CD14-positive monocyte (primary cell): ENCODE measurements at places on chromosomes 1 and 21.

DNA sequence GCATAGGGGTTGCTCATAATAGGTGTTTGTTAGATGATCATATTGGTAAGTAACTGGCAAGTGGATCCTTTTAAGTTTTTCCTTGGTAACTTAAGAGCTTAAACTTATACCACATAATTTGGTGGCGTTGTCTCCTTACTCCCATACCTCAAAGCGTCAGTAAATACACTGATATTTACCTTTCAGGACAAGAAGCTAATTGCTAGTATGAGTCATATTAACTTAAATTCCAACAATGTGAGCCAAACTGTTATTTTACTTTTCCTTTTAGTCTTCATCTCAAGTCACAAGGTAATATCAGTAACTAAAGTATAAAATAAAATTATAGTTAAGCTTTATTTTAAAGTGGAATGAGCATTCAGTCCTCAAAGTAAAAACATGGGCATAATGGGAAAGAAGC lies 9.0 kb upstream of the SH3GLB1 start:
- no peak for DNase-seq

- no peak for DNase-seq
These were observed 17.1 kb upstream of the A3GALT2 start for GRCh38 chr1:33338048-33338439.

DNA sequence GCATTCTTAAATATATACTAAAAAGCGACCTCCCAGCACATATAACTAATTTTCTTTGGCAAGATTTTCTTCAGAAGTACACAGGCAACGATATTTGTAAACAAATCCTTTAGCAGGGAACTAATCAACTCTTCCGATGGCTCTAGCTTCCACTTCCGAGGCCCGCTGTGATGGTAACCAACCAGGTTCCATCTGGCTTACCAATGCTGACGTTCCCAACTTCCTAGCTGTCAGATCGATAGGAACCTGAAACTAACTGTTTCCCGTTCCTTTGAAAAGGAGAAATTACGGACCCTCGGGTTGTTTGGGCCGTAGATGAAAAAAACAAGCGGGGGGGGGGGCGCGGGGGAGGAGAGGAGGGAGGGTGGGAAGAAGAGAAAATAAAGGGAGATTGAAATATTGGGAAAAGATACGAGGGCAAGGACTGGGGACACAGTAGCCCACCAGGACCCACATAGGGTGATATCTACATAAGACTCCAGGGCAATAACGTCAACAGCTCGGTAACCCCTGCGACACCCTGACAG lies 513 bp downstream of the GTF2B start:
- peak; percentile 15 for DNase-seq

GRCh38 chr1:81345110-81345509 lies 455.6 kb upstream of the ADGRL2 start:
- no peak for DNase-seq

GRCh38 chr1:230165536-230165935 lies 98.5 kb downstream of the GALNT2 start:
- no peak for DNase-seq

DNA sequence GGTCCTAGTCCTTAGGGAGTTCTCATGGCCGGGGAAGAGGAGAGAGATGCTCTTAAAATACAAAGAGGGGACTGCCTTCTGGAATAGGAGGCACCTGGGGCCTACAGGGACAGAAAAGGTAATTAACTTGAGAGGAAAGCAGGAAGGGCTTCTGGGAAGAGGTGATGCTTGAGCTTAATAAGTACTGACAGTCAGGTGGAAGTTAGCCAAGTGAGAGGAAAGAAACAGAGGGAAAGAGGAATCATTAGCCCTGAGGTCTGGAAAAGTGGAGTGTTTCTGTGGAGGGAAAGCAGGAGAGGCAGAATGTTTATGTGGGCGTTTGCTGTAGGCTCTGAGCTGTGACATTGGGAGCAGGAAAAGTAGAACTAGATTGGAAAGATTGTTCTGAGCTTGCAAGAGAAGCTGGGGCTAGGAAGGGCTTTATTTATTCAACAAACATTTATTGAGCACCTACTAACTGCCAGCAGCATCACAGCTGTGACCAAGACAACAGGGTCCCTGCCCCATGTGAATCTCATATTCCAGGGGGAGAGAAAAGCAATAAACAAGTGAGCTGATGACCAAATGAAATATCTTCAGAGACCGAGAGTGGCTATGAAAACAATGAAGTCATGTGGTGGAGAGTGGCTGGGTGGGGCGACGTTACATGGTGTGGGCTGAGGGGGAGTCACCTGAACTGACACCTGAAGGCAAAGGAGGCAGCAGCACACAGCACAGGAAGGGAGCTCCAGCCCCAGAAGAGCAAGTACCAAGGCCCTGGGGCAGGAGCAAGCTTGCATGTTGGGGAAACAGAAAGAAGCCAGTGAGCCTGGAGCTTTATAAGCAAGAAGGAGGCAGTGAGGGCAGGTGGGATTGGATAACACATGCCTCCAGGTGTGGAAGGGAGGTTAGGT lies 4.4 kb upstream of the FNDC5 start:
- no peak for DNase-seq

- DNase-seq, result peak; percentile 99
These were observed 17.4 kb downstream of the CELA3A start for GRCh38 chr1:22018583-22019559.

- DNase-seq, result peak; percentile 17
These were observed 14.5 kb upstream of the CDC42 start for GRCh38 chr1:22038036-22038435.
